Activated CD4-positive, alpha-beta memory T cell treated with anti-CD3 and anti-CD28 coated beads, Interleukin-2, amount 10 ng/mL, durations not matched to agents 7 days and 5 days (primary cell): ENCODE measurements at places on chromosomes 16 and 17. TPM values are rescaled to one million over a fixed set of nuclear protein-coding genes. Genes with fewer than 3 reads are reported as not detected.

CYGB gene
- not detected for total RNA-seq

FNDC8 gene
- not detected for total RNA-seq

MEIOC gene
- not detected for total RNA-seq

PPP1R9B gene
- 137 TPM for total RNA-seq

DNA sequence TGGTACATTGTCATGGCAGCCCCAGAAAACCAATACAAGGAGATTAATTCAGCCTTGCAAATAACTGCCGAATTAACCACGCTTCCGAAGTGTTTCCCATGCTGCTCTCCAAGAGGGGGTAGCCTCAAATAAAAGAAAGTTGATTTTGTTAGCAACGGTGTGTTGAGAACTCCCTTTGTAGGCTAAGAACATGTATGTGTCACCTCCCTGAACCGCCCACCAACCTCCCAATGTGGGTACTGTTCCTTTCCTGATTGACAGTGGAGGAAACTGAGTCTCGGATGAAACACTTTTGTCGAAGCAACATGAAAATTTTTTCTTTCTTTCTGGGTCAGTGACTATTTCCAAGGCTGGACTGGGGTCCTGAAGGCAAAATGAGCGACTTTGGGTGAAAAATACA lies 25.1 kb downstream of the CACNG4 start:
- H3K27me3 ChIP-seq, result peaks cover 30% of the 10 kb centered on the region
- peaks cover 5% of the 10 kb centered on the region for H3K4me1 ChIP-seq
- no peaks in the 10 kb centered on the region for H3K36me3 ChIP-seq
- H3K4me3 ChIP-seq, result no peak overlapping the region

GRCh38 chr16:11280616-11281522 lies at the start of gene PRM1:
PRM1 (minus strand) TSS chr16:11281330; CDS start chr16:11281238, 92 bp downstream.
- H3K4me3 ChIP-seq, result no peak within 1 kb of the TSS
- no peak within 1 kb of the TSS for H3K27ac ChIP-seq
- peaks cover 42% of the 10 kb centered on the region for H3K27me3 ChIP-seq
- H3K4me1 ChIP-seq, result peaks cover 2% of the 10 kb centered on the region

DNA sequence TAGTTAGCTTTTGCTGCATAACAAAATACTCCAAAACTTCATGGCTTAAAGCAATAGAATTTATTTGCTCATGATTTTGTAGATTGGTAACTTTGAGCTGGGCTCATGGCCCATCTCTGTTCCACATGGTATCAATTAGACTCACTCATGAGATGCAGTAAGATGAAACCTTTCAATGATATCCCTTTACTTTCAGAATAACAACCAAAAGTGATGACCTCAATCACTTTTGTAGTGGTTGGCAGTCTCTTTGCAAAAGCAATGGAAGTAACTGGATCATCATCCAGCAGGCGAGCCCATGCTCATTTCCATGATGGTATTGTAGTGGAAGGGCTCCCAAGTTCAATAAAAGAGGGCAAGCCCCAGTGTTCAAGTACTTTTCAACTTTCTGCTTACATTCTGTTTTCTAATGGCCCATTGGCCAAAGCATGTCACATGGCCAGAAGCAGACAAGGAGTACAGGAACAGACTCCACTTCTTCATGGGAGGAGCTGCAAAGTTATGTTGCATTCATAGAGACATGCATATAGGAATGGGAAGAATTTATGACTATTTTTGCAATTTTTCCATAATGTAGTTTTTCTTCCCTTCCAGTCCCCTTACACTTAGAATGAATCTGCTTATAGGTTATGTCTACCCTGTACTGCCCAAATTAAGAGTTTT lies 41.7 kb downstream of the EFCAB5 start:
- no peak overlapping the region for H3K4me3 ChIP-seq
- no peak for DNase-seq
- no peaks in the 10 kb centered on the region for H3K4me1 ChIP-seq
- no peak overlapping the region for H3K27ac ChIP-seq
- peaks cover 6% of the 10 kb centered on the region for H3K27me3 ChIP-seq
- no peaks in the 10 kb centered on the region for H3K36me3 ChIP-seq

DNA sequence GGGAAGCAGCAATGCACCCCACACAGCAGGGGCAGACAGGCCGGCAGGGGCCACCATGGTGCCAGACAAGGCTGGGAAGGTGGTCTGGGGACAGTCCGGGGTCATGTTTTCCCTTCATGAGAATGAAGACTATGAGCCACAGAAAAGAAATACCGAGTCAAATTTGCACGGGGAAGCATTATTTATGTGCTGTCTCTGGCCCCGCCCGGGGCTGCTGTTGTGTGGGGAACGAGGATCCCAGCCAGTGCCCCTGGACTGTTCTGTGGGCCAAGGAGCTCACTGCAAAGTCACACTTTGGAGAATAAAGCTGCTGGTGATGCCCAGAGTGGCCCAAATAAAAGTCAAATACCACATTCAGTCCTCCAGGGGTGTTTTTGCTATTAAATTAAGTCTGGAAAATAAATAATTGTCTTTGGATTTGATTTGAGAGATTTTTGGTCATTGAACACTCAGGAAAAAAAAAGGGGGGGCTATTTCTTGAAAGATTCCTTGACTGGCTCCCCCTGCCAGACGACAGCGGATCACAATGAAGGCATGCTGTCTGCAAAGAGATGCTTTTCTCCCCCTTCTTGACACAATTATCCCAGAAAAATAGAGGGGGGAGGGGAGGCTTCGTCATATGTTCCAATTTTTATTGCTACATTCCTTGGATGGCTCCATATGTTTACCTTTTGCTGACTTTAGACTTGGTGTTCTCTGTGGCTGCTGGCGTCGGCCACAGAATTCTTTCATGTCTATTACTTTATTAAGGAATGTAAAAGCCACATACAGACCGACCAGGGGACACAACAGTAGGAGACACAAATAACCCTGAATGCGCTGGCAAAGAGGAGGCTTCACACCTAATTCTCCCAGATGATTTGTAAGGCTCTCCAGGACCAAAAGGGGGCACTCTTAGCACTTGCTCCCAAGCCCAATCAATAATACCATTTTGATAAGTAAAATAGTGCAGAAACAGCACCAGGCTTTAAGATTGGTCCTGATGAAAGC lies 27.1 kb upstream of the ANKFN1 start:
- no peaks in the 10 kb centered on the region for H3K4me1 ChIP-seq
- H3K36me3 ChIP-seq, result no peaks in the 10 kb centered on the region
- no peak for DNase-seq
- no peak overlapping the region for H3K27ac ChIP-seq
- H3K27me3 ChIP-seq, result peaks cover 4% of the 10 kb centered on the region
